ENCODE measurements at places on chromosomes 5 and 9. TPM values are rescaled to one million over a fixed set of nuclear protein-coding genes. Genes with fewer than 3 reads are reported as not detected.
A peak's percentile ranks its signal among the peaks of the same experiment; 100 is the strongest.

DNA sequence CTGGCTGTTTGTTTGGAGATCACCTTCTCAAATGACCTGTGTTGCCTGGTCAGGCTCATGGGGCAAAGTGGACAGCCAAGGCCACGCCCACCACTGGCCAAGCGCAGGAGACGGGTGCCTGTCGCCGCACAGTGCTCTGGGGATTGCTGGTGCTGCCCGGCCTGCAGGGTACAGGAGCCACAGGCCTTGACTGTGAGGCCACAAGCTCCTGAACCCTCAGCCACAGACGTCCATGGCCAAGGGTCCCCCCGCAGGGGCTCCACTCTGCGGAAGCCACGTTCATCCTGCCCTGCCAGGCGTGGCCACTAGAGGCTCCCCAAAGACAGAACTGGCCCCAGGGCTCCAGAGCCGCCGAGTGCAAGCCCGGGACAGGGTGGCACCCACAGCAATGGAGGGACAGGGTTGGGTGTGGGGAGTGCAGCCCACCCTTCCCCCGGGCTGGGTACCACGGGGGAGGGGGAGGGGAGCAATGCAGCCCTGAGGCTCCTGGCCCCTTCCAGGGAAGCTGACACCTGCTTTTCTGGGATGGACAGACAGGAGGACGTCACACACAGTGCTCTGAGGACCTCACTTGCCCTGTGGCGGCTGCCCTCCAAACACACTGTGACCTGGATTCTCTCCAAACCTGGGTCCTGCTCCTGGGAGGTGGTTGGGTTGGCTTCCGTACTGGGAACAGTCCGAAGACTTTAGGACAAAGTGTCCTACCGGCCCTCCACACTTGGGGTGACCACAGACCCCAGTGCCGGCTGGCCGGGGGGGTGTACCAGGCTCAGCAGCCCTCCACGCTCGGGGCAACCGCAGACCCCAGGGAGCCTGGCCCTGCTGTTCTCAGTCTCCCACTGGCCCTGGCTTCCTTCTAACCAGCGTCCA, 21.5 kb downstream of the TPPP start:
- DNase-seq: peak; percentile 74

DNA sequence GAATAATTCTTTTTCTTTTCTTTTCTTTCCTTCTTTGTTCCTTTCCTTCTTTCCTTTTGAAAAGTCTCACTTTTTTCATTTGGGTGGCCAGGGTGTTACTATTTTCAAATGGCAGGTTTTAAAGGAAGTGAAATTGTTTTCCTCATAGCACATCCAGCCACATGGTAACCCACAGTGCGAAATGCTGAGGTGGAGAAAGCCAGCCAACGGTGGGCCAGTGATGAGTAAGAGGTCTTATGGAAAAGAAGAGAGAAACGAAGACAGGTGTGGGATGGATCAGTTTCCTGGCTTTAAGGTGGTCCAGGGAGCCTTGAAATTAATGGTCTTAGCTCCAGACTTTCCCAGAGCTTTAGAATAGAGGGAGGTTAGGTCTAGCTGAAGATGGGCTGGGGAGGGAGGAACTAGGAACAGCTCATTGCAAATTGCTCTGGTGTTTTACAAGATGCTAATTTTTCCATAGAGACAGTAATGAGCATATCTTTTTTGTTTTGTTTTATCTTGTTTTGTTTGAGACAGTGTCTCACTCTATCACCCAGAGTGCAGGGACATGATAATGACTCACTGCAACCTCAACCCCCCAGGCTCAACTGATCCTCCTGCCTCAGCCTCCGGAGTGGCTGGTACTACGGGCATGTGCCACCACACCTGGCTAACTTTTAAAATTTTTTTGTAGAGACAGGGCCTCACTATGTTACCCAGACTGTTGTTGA, 17.8 kb downstream of the ITK start:
- no peak for DNase-seq

GRCh38 chr5:33241802-33242201, 199.0 kb upstream of the TARS1 start:
- DNase-seq: no peak

GRCh38 chr5:36640949-36641348, 34.5 kb downstream of the SLC1A3 start:
- no peak for DNase-seq

DNA sequence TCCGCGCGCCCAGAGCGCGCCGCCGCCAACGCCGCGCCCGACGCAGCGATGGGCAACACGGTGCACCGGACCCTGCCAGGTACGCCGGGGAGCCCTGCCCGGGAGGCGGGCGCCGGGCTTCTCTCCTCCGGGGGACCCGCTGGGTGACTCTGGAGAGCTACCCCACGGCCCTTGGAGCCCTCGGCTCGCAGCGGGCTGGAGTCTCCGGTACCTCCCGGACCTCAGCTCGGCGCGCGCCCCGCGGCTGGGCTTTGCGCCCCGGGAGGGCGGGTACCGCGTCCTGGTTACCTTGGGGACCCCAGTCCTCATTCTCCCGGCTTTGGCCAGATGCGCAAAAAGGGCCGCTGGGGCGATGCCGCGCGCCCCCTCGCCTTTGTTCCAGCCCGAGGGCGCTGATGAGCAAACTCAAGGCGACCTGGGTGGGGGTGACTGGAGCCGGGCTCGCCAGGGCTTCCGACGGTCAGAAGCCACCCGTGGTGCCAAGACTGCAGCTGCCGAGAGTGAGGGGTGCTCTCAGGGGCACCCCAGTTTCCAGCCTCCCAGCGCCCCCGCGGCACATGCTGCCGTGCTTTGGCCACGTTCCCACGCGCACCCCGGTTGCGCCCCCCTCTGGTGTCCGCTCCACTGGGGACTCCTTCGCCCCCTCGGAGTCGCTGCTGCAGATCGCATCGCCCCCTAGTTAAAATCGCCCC, 442 bp downstream of the NEURL1B start:
- DNase-seq: no peak

GRCh38 chr5:96649681-96650540, 12.3 kb upstream of the CAST start:
- peak; percentile 48 for DNase-seq

DNA sequence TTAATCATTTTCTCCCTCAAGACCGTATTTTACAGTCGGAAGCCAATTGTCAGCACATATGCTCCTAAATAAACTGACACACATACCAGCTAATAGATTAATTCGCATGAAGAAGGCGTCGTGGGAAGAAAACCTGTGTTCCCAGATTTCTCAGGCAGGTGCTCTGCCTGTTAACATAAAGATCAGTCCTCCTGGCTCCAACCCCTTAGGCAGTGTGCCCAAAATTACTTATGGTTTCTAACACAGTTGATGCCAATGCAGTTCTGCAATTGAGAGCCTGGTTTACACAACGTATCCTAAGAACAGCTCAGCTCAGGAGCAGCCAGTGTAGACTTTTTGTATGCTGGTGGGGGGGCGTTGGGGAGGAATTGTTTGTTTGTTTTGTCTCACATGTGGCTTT, 208.3 kb downstream of the ENC1 start:
- no peak for DNase-seq

- peak; percentile 71 for DNase-seq
Observed at GRCh38 chr9:112242147-112242804, 67.2 kb upstream of the SUSD1 start.

GRCh38 chr9:75071530-75072122, 16.3 kb downstream of the NMRK1 start:
- peak; percentile 82 for DNase-seq

DNA sequence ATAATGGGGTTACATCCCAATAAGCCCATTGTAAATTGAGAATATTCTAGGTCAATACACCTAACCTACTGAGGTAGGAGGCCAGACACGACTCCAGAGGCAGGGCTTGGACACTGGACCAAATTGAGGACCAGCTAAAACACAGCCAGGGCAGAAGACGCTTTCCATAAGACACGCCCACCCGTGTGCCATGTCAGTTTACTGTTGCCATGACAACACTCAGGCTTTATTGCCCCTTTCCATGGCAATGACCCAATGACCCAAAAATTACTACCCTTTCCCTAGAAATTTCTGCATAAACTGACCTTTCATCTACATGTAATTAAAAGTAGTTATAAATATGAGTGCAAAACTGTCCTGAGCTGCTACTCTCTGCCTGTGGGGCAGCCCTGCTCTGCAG, 31.5 kb downstream of the SLC22A4 start:
- DNase-seq: no peak

DNA sequence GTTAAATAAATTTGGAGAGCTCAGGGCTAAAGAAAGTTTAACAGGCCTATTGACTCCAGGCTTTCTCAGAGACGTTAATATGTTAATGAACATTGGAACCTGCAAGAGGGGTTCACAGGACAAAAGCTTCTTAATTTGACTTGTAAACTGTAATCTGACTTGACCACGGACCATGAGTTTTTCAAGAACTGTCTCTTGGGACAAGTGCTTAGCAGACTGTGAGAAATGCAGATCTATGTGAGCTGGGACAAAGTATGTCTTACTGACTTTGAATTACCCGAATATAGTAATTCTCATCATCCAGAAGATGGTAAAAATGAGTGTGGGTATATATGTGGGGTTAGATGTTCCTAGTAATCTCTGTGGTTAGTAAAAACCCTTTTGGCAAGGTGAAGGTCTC, 186.6 kb downstream of the ATP10B start:
- DNase-seq: no peak

DNA sequence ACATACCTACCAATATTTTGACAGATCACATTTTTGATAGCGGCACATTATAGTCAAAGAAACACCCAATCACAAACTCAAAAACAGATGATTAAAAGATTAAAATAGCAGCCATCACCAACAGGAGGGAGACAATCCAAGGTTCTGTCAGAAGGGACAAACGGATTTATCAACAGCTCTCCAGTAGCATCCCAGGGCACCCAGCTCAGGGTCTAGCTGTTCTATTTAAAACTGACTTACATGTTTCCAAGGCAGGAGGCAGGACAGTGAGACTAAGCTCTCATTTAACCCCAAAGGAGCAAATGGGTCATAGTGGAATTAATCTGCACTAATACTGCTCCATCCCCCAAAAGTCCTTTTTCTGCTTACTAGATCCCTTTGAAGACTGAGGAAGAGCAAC, 3.2 kb downstream of the AGTPBP1 start:
- no peak for DNase-seq

GRCh38 chr5:138149530-138149929, 10.3 kb upstream of the NME5 start:
- peak; percentile 17 for DNase-seq

DNA sequence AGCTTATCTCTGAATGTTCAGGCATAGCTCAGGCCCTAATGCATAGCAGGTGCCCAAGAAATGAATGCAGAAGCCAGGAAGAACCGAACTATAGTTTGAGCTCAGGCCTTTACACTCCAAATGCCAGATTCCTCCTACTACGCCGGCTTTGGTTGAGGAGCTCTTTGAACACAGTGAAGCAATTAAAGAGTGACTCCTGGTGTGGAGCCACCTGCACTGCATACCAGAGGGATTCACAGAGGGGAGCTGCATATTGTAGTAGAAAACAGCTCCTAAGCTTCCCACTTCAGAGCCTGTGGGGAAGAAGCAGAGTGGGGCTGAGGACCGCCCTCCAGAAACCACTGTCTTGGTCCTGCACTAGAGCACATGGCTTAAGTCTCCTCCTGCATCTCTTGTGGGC, 14.5 kb upstream of the KCNMB1 start:
- no peak for DNase-seq

DNA sequence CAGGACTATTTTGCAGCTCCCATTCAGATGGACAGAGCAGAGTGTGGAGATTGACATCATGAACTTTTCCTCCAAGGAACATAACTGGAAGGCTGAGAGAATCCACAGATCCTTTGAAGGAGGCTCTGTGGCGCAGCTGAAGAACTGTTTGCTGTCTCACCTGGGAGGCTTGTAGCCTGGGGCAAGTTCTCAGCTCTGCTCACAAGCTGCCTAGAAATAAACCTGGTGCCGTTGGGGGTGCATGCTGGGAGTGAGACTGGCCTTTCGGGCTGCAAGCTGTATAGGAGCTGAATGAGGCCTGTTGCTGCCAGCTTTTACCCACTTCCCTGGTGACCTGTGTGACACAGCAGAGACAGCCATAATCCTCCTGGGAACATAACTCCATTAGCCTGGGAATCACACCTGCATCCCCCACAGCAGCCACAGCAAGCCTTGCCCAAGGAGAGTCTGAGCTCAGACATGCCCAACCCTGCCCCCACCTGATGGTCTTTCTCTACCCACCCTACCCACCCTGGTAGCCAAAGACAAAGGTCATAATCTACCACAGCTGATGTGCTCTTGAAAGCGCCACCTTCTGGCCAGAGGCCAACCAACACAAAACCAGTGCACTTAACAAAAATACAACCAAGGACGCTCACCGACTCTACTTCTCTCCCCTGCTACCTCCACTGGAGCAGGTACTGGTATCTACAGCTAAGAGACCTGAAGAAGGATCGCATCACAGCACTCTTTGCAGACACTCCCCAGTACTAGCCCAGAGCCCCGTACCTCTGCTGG, 205.1 kb upstream of the MRPS30 start:
- DNase-seq: peak; percentile 13

DNA sequence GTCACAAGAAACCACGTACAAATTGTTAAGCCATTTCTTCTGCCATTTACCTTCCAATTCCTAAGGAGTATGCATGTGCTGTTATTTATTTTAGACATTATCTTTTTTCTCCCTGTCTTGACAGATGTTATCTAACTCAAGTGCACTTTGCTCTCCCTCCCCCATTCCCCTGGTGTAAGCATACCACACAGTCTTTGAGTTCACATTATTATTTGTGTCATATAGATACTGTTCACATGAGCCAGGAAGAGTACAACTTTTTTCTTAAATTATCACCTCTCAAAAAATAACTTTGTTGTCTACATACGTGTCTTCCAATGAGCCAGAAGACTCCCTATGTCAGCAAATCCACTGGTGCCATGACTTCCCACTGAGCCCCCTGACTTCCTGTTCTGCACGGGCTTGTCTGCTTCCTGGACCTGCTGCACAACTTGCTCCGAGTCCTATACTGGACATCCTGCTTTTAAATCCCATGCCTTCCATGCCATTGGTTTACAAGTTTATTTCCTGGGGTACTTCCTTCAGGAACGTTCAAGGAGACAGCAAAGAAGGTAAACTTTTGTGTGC, 19.9 kb upstream of the FAM120A start:
- DNase-seq: no peak

GRCh38 chr5:127746756-127747155, 43.6 kb downstream of the CCDC192 start:
- peak; percentile 69 for DNase-seq

DNA sequence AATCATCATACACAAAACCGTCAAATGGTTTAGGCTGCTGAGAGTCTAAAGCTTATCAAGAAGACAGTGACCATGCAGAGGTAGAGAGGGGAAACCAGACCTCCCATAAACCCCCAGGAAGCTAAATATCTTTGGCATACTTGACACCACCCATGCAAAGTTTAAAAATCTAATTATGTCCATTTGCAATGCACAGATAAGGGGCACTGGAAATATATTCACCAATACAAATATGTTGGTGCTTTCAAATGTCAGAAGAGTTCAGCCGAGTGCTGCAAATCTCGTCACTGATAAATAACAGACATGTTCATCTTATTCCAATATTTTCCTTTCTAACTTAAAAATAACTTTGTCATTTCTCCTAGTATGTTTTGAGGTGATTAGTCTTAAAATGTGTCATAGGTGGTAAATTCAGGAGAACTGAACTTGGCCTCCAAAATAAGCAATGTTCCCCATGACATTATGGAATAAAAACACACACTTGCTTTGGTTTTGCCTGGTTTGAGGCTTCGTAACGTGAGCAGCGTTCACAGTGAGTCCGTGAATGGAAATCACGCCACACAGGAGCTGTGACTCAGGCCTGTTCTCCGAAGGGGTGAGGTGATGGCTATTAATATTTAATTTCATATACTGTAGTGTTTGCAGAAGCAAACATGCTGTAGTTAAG, 182.2 kb downstream of the AOPEP start:
- no peak for DNase-seq

GRCh38 chr5:32255540-32255900, 57.2 kb downstream of the MTMR12 start:
- no peak for DNase-seq

- DNase-seq: no peak
Observed at GRCh38 chr5:66362046-66362445, 217.9 kb downstream of the SREK1 start.

Gene CCDC152
- not detected for total RNA-seq

Gene HRH2
- total RNA-seq: not detected

Gene GCNT4
- total RNA-seq: under 0.01 TPM
